Hematopoietic multipotent progenitor cell treated with erythropoietin and hydrocortisone succinate and interleukin-3 and kit ligand, for 4 days (in vitro differentiated cells): ENCODE measurements at places on chromosomes 6 and 20.

- no peak for DNase-seq
These were observed 21.2 kb downstream of the RIOK1 start for GRCh38 chr6:7410851-7411250.

- no peak for DNase-seq
These were observed 42.1 kb upstream of the MDFI start for GRCh38 chr6:41596096-41596685.

DNA sequence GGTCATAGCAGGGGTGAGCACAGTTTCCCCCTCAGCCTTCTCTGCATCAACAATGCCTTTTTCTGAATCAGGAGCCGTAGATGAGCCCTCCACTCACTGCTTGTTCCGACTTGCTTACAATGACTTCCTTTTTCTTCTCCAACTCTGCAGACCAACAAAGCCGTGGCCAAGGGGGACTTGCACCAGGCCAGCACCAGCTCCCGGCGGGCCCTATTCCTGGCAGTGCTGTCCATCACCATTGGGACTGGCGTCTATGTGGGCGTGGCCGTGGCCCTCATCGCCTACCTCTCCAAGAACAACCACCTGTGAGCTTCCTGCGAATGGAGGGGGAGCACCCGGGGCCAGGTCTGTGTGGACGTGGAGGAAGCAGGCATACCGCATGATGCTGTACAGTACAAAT is 195.8 kb downstream of the SYNDIG1 start:
- no peak for DNase-seq

DNA sequence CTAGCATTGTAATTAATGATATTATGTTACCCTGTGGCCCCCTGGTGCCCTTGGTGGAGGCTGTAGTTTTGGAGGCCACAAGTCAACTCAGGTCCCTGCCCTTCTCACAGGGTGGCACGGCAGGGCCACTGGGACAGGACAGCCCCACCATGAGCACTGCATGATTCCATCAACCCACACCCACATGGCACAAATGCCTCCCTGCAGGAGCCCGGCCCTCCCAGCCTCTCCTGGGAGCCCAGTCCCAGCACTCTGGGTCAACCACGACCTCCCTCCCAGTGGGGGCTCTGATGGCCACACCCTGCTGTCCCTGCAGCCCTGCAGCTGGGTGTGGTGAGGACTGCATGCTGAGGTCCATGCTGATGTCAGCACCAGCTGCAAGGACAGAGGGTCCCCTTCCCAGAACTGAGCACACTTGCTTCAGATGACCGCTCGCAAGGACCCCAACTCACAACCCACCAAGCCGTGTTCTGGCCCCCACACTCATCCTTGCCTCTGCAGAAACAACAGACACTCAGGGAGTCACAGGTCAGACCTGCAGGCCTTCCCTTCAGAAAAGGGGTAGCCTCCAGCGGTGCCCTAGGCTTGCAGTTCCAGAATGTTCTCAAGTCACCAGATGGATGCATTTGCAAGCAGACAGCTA is 15.7 kb upstream of the CST7 start:
- DNase-seq, result no peak

DNA sequence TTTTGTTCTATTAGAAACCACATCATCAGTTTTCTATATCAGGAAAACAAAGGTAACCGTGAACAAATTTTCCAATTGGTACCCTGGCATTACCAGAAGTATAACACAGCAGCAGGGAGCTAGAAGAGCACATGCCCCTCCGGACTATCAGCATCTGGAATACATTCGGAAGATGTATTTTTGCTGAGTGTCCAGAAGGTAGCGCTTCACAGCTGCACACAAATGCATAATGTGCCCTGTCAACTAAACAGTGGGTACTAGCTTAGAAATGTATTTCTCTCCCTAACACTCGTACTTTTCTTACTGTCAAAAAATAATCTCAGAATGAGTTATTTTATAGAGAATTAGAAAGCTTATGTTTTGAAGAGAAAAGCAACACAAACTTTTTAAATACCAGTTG is 77.6 kb downstream of the HUS1B start:
- DNase-seq, result peak; percentile 22

DNA sequence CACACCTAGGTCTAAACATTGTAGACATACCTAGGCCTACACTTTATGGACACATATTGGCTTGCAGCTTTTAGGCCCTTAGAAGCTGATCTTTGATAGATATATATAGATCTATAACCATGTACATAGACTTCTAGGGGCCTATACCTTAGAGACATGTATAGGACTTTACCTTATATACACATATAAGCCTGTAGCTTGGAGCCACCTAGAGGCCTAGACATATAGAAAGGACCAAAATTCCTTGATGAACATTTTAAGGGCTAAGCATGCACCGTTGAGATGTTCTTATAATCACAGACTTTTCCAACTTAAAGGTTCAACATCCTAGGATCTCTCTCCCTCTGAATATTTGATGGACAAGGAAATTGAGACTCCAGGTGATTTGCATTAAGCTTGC is 371.7 kb upstream of the SASH1 start:
- peak; percentile 28 for DNase-seq

DNA sequence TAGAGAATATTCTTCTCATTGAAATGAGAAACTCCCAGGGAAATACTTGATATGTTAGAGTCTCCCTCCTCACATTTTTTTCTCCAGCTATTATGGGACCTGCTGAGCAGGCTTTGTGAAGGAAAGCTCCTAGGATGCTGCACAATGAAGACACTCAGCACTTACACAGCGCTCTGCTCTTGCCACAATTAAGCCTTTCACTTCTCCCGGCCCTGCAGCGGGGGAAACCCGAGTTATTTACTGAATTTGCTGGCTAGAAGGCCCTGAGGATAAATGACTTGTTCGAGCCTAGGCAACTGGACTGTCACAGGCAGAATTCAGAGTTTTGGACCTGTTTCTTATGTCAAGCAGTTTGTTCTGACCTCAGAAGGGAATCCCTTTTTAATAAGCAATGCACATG is 102.0 kb downstream of the MAP3K7 start:
- DNase-seq, result no peak

DNA sequence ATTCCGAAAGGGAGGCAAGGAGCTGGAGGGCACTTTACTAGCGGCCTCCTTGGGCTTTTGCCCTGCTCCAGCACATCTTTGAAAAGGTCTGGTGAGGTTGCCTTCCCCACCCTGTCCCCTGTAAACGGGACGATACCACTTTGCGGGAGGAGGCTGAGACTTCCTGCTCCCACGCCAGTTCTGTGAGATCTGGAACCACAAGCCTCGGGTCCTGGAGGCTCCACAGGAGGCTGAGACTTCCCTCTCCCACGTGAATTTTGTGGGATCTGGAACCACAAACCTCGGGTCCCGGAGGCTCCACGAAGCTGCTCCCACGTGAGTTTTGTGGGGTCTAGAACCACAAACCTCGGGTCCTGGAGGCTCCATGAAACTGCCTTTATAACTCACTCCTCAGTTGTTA is 209.3 kb downstream of the DLL1 start:
- DNase-seq, result no peak

GRCh38 chr20:12152996-12153395 is 235.3 kb downstream of the BTBD3 start:
- no peak for DNase-seq

DNA sequence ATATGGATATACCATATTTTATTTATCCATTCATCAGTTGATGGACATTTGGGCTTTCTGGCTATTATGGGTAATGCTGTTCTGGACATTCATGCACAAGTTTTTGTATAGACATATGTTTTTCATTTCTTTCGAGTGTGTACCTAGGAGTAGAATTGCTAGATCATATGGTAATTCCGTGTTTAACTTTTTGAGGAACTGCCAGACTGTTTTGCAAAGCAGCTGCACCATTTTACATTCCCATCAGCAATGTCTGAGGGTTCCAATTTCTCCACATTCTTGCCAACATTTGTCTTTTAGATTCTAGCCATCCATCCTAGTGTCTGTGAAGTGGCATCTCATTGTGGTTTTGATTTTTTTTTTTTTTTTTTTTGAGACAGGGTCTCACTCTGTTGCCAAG is 20.8 kb downstream of the SRC start:
- DNase-seq, result no peak

DNA sequence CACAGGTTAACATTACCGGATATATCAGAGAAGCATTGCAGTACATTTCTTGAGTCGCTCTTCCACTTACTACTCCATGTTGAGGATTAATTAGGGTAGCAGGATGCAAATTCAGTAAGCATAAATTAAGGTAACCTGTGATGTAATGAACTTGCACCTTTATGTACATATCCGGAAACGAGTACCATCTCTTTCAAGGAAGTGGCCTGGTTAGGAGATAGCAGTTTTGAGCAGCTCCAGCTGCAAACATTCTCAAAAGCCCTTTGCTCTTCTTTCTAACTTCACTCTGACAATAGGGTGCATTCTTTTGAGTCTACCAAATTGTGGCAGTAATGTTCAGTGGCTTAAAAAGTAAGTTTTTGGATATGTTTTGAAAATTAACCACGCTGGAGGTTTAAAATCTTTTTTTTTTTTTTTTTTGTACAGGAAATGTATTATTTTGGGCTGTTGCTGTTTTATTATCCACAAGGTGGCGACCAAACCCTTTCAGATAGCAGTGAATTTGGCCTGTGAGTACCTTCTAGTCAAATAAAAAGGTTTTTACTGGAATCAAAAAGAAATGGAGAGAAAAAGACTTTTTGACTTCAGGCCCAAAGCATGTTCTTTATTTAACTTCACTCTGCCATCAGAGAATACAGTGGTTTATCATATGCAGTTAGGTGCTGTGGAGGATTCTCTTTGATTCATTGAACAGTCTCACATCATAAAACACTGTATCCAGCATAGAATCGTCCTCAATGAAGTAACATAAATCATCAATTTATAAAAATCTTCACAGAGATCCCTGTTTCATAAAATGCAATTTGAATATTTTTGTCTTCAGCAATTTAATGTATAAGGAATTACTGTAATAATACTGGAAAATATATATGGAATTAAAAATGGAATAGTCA is 8.9 kb downstream of the FAM217B start:
- DNase-seq, result peak; percentile 87
